ENCODE measurements at places on chromosomes 12 and 14.

- DNase-seq = peak; percentile 96
These were observed 124.6 kb downstream of the ETV6 start for GRCh38 chr12:11773889-11774677.

GRCh38 chr12:69534389-69534822, 50.9 kb upstream of the CCT2 start:
- DNase-seq = peak; percentile 48

GRCh38 chr12:76713130-76713529, 50.8 kb upstream of the ZDHHC17 start:
- DNase-seq = no peak

DNA sequence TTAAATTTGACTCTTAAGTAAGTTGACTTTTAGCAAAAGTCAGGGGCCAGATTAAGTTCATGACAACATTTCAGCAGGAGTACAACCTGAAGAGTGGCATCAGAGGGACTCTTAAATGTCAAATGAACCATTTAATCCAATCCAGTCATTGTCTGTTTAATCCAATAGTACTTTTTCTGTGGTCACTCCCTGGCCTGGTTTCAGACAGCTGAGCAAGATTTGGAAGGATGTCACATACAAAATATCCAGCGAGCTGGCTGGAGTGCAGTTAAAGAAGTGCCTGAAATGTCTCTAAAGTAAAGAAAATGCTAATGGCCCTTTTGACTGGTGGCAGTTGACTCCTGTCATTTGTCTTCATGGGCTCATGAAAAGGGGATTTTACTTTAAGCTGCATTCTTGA, 1082.1 kb downstream of the AACS start:
- DNase-seq = no peak

- DNase-seq = no peak
These were observed 51.3 kb downstream of the JAG2 start for GRCh38 chr14:105117257-105117646.

GRCh38 chr12:50251619-50252252, 31.6 kb downstream of the LIMA1 start:
- no peak for DNase-seq

- no peak for DNase-seq
These were observed 23.0 kb upstream of the JDP2 start for GRCh38 chr14:75404847-75405246.

GRCh38 chr14:30914812-30915211, 40.5 kb downstream of the COCH start:
- DNase-seq = no peak

DNA sequence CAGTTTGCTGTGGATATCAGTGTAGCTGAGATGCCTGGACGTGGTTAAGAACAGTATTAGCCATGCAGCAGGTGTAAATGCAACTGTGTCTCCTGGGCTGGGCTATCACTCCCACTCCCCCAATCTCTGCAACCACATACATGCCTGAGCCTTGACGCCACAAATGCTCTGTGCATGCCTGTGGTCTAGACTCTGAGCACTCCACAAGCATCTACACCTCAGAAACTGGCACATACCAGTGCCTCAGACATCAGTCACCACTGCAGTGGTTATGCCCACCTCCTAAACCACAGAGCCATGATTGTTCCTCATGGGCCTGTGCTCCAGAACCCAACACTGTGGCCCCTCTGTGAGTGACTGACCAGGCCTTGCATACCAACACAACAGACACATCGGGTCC, 226.8 kb upstream of the ALG10 start:
- no peak for DNase-seq

- DNase-seq = no peak
These were observed 328.8 kb upstream of the DIO3 start for GRCh38 chr14:101232340-101233020.

- no peak for DNase-seq
These were observed 167.3 kb downstream of the PRKCH start for GRCh38 chr14:61488417-61489401.

DNA sequence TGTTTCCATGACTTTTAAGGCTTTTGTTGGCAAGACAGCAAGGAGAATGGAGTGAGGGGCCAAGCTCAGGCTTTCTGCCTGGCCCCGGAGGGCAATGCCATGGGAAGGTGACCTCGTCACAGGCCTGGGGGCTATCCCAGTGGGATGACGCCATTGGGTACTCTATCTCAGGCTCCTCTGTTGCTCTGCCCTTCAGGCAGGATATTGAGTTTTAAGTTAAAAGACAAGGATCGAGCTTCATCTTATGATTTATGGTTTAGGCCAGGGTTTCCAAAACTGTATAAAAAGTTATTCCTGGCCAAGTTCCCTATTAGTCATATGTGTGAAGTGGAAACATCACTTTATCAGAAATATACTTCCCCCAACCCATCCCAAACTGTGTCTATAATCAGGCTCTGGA, 127.7 kb downstream of the ZFP36L1 start:
- DNase-seq = no peak

- DNase-seq = no peak
These were observed 19.1 kb upstream of the LDHB start for GRCh38 chr12:21676776-21677175.

GRCh38 chr12:122006186-122006926, 15.3 kb upstream of the BCL7A start:
- DNase-seq = no peak

GRCh38 chr12:27527512-27527911, 3.5 kb downstream of the PPFIBP1 start:
- DNase-seq = no peak

- DNase-seq = no peak
These were observed 144.1 kb upstream of the BTG1 start for GRCh38 chr12:92289629-92290349.

- DNase-seq = no peak
These were observed 71.0 kb downstream of the GNS start for GRCh38 chr12:64688219-64688618.

- DNase-seq = no peak
These were observed 66.9 kb downstream of the KNTC1 start for GRCh38 chr12:122593910-122594309.

DNA sequence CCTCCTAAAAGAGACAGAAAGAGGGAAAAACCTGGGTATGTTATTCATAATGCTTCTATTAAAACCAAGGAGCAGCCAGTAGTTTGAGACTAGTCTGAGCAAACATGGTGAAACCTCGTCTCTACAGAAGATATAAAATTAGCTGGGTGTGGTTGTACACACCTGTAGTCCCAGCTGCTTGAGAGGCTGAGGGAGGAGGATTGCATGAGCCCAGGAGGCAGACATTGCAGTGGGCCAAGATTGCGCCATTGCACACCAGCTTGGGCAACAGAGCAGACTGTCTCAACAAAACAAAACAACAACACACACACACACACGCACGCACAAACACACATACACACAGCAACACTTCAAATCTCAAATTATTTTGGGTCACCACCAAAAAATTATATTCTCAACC, 27.8 kb downstream of the HECTD4 start:
- no peak for DNase-seq

GRCh38 chr14:82122655-82123054, 589.0 kb upstream of the SEL1L start:
- DNase-seq = no peak

DNA sequence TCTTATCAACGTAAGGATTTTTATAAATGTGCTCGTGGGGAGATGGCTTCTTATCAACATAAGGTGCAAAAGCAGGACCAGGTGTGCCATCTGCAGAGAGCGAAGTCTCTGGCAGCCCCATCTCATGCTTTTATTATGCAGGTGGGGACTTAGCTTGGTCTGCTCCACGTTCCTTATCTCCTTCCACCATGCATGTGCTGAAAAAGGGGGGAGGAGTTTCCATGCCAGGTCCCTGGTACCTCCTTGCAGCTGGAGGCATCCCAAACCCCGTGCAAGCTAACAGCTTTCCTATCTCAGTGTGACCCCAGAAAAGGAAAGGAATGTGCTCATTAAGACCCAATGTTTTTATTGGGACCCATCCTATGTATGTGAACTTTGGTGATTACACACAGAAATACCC, 608.5 kb downstream of the TMEM121 start:
- DNase-seq = peak; percentile 65

GRCh38 chr12:47686645-47687240, 19.1 kb downstream of the RPAP3 start:
- peak; percentile 77 for DNase-seq

Data from hematopoietic multipotent progenitor cell treated with erythropoietin and hydrocortisone succinate and interleukin-3 and kit ligand, for 4 days (in vitro differentiated cells).